A549 treated with CORT108297 at 1 μM for 4 hours (cell line): ENCODE measurements at places on chromosomes 11 and 22. TPM values are rescaled to one million over a fixed set of nuclear protein-coding genes. Genes with fewer than 3 reads are reported as not detected.

FAM181B gene
- total RNA-seq, result 0.02 to 0.10 TPM (median 0.04 TPM) in 4 of 5 replicates, not detected in the other

APBB1 gene
- 16.5 to 20.3 TPM (median 20.1 TPM) in 5 replicates for total RNA-seq

LIF gene
- total RNA-seq, result 25.0 to 39.1 TPM (median 37.2 TPM) in 5 replicates

BCR gene
- 11.7 to 15.5 TPM (median 15.5 TPM) in 5 replicates for total RNA-seq

CLMP gene
- total RNA-seq, result 15.2 to 30.3 TPM (median 25.1 TPM) in 5 replicates

MISFA gene
- 1.6 to 2.6 TPM (median 2.1 TPM) in 5 replicates for total RNA-seq

CCDC15 gene
- total RNA-seq, result 0.50 to 0.62 TPM (median 0.54 TPM) in 5 replicates

CSNK2A3 gene
- total RNA-seq, result 1.4 to 2.3 TPM (median 1.8 TPM) in 5 replicates

FIBP gene
- 71.8 to 97.2 TPM (median 89.4 TPM) in 5 replicates for total RNA-seq

PLEKHA7 gene
- 19.9 to 28.7 TPM (median 25.5 TPM) in 5 replicates for total RNA-seq

MRGPRG gene
- not detected in 5 replicates for total RNA-seq

FAM83F gene
- under 0.01 TPM in 1 of 5 replicates, not detected in the others for total RNA-seq

FAM111B gene
- total RNA-seq, result 7.1 to 8.6 TPM (median 7.3 TPM) in 5 replicates

ZBTB16 gene
- 0.06 to 0.07 TPM (median 0.06 TPM) in 4 of 5 replicates, not detected in the other for total RNA-seq

FADD gene
- total RNA-seq, result 58.5 to 77.7 TPM (median 71.3 TPM) in 5 replicates

TMEM134 gene
- 43.5 to 66.7 TPM (median 63.8 TPM) in 5 replicates for total RNA-seq

SELENOO gene
- 11.5 to 21.2 TPM (median 20.3 TPM) in 5 replicates for total RNA-seq

SMTNL1 gene
- total RNA-seq, result not detected in 5 replicates

MS4A6E gene
- not detected in 5 replicates for total RNA-seq

OR5P2 gene
- not detected in 5 replicates for total RNA-seq

NUDT8 gene
- 5.9 to 14.0 TPM (median 13.1 TPM) in 5 replicates for total RNA-seq

RFPL3 gene
- not detected in 5 replicates for total RNA-seq

OR5B21 gene
- total RNA-seq, result not detected in 5 replicates

VWCE gene
- 0.48 to 0.72 TPM (median 0.61 TPM) in 5 replicates for total RNA-seq

CHST1 gene
- total RNA-seq, result 1.4 to 1.7 TPM (median 1.7 TPM) in 5 replicates

SYT9 gene
- total RNA-seq, result 0.14 to 0.29 TPM (median 0.18 TPM) in 5 replicates

SHISAL1 gene
- 5.4 to 6.7 TPM (median 6.1 TPM) in 5 replicates for total RNA-seq

DNAJC4 gene
- 18.5 to 24.0 TPM (median 23.4 TPM) in 5 replicates for total RNA-seq

POU2AF2 gene
- total RNA-seq, result not detected in 5 replicates

NTM gene
- not detected in 5 replicates for total RNA-seq

GRAMD1B gene
- 28.4 to 45.0 TPM (median 41.9 TPM) in 5 replicates for total RNA-seq

LMNTD2 gene
- 1.9 to 3.3 TPM (median 2.7 TPM) in 5 replicates for total RNA-seq

HSPA8 gene
- 1,414 to 2,039 TPM (median 1,628 TPM) in 5 replicates for total RNA-seq

FGF19 gene
- total RNA-seq, result 0.03 to 0.08 TPM in 2 of 5 replicates, not detected in the others

CD3G gene
- not detected in 5 replicates for total RNA-seq

CCDC73 gene
- total RNA-seq, result 0.03 TPM in 1 of 5 replicates, not detected in the others

C22orf15 gene
- total RNA-seq, result not detected in 5 replicates

KIAA1671 gene
- total RNA-seq, result 7.7 to 10.9 TPM (median 9.8 TPM) in 5 replicates

C1QTNF4 gene
- total RNA-seq, result 0.08 to 0.10 TPM (median 0.08 TPM) in 3 of 5 replicates, not detected in the others

NEFH gene
- 0.03 to 0.10 TPM (median 0.08 TPM) in 5 replicates for total RNA-seq

OR10G8 gene
- total RNA-seq, result not detected in 5 replicates

FJX1 gene
- 30.2 to 43.8 TPM (median 40.0 TPM) in 5 replicates for total RNA-seq

MPZL3 gene
- 0.29 to 0.47 TPM (median 0.32 TPM) in 5 replicates for total RNA-seq

CABP4 gene
- 0.03 TPM in 1 of 5 replicates, not detected in the others for total RNA-seq

VSIG2 gene
- 0.07 TPM in 1 of 5 replicates, not detected in the others for total RNA-seq

TOMT gene
- not detected in 5 replicates for total RNA-seq

APOBEC3A gene
- total RNA-seq, result not detected in 5 replicates

TENM4 gene
- total RNA-seq, result 0.02 to 0.15 TPM (median 0.13 TPM) in 4 of 5 replicates, not detected in the other
